ENCODE measurements at places on chromosomes 11 and 22. TPM values are rescaled to one million over a fixed set of nuclear protein-coding genes. Genes with fewer than 3 reads are reported as not detected.

The PDGFB gene
- total RNA-seq: 22.2 TPM

The OVOL1 gene
- not detected for total RNA-seq

The FXYD2 gene
- total RNA-seq: 0.39 TPM

The BIK gene
- not detected for total RNA-seq

The OR52I2 gene
- not detected for total RNA-seq

GRCh38 chr11:74226907-74227306 lies 55.8 kb downstream of the PPME1 start:
- no peak for DNase-seq

DNA sequence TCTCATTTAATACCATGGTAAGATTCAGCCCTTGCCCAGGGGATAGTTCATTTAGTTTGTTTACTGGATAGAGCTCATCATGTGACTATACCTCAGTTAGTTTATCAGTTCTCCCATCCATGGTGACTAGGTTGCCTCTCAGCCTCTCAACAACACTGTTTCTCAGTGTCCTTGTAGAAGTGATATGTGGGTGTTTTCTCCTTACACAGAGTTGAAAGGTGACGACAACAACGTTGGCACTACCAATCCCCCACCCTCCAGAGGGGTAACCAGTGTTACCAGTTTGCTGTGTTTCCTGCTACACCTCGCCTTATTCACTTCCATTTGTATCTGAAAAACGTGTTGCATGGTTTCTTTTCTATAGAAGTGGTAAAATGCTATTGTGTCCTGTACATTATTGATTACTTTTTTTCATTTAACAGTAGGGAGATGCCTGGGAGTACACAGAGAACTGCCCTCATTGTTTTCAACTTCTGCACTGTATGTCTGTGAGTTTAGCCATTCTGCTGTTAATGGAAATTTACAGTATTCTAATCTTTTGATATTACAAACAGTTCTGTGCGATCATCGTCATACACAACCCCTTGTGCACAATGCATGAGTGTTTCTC lies 11.6 kb downstream of the NEAT1 start:
- no peak for DNase-seq

DNA sequence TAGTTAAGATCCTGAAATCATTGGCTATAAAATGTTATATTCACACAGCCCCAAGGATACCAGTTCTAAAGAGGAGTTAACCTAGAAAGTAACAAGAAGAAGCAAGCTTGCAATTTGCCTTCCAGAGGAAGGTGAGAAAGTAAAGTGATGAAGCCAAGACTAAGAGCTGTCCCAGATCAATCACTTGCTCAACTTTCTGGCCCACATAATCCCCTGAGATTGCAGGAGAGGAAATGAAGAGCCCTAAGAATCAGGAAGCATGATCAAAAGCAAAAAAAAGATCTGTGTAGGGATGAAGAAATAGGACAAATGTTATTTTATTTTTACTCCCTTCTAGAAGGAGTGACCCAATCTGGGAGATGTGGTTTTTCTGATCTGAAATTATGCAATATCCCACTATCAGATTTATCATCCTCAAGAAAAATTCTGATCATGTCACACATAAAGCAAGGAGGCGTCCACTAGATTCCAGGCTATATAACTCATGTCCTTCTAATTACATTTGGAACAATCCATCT lies 180.3 kb upstream of the GUCY1A2 start:
- no peak for DNase-seq

DNA sequence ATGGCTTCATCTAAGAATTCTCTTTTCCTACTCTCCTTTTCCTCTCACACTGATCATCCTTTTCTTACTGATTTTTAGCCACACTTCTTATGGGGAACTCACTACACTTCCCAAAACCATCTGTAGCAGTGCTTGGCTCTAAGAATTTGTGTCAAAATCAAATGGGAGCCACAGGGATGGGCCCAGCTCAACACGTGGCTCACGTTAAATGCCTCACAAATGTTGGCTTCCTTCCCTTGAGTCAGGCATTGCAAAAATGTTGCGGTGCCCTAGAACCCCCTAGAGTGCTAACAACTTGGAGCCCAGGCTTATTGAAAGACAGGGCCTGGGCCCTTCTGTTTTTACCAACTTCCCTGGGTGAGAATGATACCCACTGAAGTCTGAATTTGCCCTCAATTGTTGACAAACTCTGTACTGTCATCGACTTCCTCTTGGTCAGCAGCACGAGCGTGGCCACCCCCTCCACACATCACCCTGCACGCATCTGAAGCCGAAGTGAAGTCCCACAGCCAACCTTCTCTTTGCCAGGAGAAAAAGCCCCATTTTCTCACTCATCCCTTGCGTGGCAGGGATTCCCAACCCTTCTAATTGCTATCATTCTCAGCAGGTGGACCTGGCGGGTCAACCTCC lies 69.7 kb downstream of the ELFN2 start:
- DNase-seq: no peak

DNA sequence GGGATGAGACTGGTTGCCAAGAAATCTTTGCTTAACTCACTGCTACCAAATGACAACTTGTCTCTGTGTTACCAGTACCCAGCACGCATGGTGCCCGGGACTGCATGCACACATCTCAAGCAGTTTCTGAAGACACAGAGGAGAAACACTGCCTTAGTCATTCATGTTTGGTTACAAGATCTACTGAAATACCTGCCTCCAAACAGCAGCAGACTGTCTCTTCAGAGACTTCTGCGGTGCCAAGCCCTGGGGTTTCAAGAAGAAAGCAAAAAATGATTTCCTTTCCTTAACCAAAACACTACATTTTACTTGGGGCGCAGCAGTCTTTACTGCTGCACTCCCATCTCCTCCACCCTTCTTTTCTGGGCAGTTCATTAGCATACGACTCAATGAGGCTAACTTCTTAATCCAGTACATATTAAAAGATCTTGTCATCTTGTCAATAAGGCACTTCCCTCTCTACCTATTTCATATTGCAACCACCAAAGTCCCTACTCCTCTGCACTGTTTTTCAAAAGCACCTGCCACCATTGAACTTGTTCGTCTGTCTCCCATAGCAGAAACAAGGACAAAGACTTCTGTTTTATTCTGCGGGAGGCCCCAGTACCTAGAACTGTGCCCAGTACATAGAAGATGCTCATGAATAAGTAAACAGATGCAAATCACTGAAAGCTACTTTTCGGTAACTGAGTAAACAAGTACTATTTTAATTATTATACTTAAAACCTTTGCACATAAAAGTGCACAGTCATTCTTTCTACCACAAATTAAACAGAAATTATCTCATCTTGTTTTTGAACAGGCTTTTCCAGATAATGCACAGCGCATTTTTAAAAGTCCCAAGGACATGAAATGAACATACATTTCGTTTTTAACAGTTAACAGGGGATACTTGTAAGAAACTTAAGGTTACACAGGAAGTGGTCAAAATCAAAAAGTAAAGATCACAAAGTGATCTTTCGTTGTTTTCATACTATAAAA lies 4.0 kb downstream of the NAP1L4 start:
- no peak for DNase-seq

GRCh38 chr11:35967042-35967441 lies 23.2 kb downstream of the LDLRAD3 start:
- DNase-seq: no peak

- no peak for DNase-seq
Measured at GRCh38 chr11:47327025-47327424, 25.5 kb downstream of the MYBPC3 start.

- DNase-seq: no peak
Measured at GRCh38 chr11:8025816-8026215, 38.7 kb downstream of the EIF3F start.

GRCh38 chr11:57248780-57249383 lies 11.8 kb upstream of the APLNR start:
- DNase-seq: peak; percentile 67

All from tibial nerve (tissue), 4 donors.